ENCODE measurements at places on chromosomes 2 and 18.

GRCh38 chr2:144405321-144405720, 114.6 kb downstream of the ZEB2 start:
- no peaks in the 10 kb centered on the region for H3K4me1 ChIP-seq
- peaks cover 3% of the 10 kb centered on the region for H3K27me3 ChIP-seq
- H3K27ac ChIP-seq = no peak overlapping the region
- no peaks in the 10 kb centered on the region for H3K36me3 ChIP-seq
- no peak for DNase-seq

DNA sequence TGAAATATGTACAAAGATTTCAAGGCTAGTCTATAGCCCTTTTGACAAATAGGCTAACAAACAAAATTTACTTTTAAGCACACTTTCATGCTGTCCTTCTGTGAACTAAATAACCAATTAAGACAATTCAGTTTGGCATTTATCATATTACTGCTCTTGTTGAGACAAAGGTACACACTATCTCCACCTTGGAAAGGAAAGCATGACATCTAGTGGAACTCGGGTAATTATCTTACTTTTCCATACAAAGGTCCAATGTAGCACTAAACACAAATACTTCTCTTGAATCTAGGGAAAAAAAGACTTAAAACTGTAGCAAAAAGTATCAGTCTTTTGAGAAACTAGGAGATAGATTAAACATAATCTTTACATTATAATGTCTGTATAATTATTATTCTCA, 125.0 kb upstream of the CD226 start:
- H3K4me1 ChIP-seq = peaks cover 4% of the 10 kb centered on the region
- no peak overlapping the region for H3K4me3 ChIP-seq
- peak; percentile 16 for DNase-seq
- no peaks in the 10 kb centered on the region for H3K27me3 ChIP-seq
- peaks cover 12% of the 10 kb centered on the region for H3K36me3 ChIP-seq

DNA sequence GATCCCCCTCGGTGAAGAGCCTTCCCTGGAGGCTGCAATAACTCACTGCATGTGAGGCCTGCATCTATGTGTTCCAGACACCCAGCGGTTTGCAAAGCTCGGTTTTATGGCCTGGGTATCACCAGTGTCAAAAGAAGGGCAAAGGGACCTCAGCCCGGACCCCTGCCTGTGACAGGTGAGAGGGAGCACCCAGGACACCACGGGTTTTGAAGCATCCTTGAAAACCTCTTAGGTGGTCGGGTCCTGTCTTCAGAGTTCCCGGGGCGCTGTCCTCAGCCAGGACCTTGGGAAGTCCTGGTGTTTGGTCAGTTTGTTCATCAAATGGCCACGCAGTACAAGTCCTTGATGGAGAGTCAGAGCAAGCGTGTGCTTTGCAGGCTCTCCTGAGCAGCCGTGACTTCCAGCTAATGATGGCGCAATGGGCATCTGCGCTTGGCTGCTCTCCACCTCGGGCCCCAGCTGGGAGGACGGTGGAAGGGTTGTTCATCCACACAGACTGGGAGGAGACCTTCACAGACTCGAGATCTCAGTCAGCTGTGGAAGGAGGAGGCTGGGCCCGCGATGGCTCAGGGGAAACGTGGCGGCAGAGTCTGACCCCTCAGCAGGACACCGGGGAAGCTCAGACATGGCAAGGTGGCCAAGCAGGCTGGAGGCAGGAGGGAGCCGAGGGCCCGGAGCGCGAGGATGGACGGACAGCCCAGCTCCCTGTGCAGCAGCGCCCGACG, 113.1 kb upstream of the GPC1 start:
- H3K4me1 ChIP-seq = no peaks in the 10 kb centered on the region
- H3K27me3 ChIP-seq = no peaks in the 10 kb centered on the region
- H3K36me3 ChIP-seq = no peaks in the 10 kb centered on the region
- DNase-seq = no peak

- no peak overlapping the region for H3K27ac ChIP-seq
- no peaks in the 10 kb centered on the region for H3K27me3 ChIP-seq
- H3K4me3 ChIP-seq = no peak overlapping the region
These were observed 370.6 kb upstream of the UBE2E3 start for GRCh38 chr2:180609626-180610340.

- no peak overlapping the region for H3K4me3 ChIP-seq
- no peak for DNase-seq
- H3K27ac ChIP-seq = no peak overlapping the region
- H3K36me3 ChIP-seq = no peaks in the 10 kb centered on the region
- H3K4me1 ChIP-seq = no peaks in the 10 kb centered on the region
These were observed 18.0 kb downstream of the RAPGEF4 start for GRCh38 chr2:172753610-172754009.
